Activated naive CD8-positive, alpha-beta T cell treated with anti-CD3 and anti-CD28 coated beads, Interleukin-2, amount 10 ng/mL, durations not matched to agents 7 days and 5 days (primary cell): ENCODE measurements at places on chromosomes 3 and 15.

- peak overlapping the region; percentile 79 for H3K27ac ChIP-seq
- peak overlapping the region; percentile 85 for H3K4me3 ChIP-seq
- peaks cover 70% of the 10 kb centered on the region for H3K4me1 ChIP-seq
- H3K27me3 ChIP-seq = no peaks in the 10 kb centered on the region
- DNase-seq = peak; percentile 77
Observed at GRCh38 chr3:52221563-52222318, 3.7 kb downstream of the TLR9 start.

DNA sequence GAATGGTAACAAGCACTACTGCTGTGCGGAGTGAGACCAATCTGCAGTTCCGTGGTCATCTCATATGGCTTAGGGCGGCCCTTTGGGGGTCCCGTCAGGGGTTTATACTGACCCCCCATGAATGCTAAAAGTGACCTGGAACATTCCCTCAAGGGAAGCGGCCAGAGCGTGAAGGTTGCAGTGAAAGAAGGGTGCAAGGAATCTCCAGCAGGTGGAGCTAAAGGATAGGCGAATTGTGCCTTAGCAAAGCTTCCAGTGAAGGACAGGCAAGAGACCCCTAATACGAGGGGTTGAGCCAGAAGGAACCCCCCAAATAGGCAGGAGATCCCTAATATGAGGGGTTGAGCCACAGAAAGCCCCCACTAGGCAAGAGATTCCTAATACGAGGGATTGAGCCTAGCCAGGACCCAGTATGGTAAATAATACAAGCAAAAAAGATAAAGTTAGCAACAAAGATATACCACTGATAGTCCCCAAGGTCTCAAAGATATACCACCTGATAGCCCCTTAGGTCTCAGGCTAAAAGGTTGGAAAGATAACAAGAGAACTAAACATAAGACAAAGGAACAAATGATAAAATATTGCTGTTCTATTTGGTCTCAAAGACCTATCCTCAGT lies 32.8 kb downstream of the ZNF589 start:
- DNase-seq = peak; percentile 48
- H3K27me3 ChIP-seq = no peaks in the 10 kb centered on the region
- peaks cover 13% of the 10 kb centered on the region for H3K36me3 ChIP-seq
- no peak overlapping the region for H3K27ac ChIP-seq
- no peak overlapping the region for H3K4me3 ChIP-seq

DNA sequence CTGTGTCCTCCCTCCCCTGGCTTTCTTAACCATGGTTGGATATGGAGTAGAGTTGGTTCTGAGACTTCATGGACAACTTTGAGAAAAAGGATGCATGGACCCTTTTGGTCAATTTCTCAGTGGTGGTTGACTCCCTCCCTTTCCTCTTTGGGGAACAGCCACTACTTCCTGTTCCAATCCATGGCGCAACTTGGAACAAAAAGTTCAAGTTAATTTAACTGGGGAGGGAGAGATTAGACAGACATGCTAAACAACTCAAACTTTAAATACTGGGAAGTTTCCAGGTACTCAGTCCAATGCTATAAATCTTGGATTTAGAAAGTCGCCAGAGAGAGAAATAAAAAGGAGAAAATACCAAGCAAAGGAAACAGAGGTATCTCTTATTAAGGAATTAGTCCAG lies 202.2 kb downstream of the PDZRN3 start:
- DNase-seq = no peak
- no peaks in the 10 kb centered on the region for H3K4me1 ChIP-seq
- no peaks in the 10 kb centered on the region for H3K36me3 ChIP-seq
- H3K27ac ChIP-seq = no peak overlapping the region
- no peak overlapping the region for H3K4me3 ChIP-seq
- H3K27me3 ChIP-seq = peaks cover 5% of the 10 kb centered on the region

GRCh38 chr3:138202945-138203701 lies 16.0 kb downstream of the ARMC8 start:
- no peak overlapping the region for H3K4me3 ChIP-seq
- no peak for DNase-seq
- H3K36me3 ChIP-seq = peaks cover 25% of the 10 kb centered on the region
- H3K27me3 ChIP-seq = no peaks in the 10 kb centered on the region

GRCh38 chr15:77042955-77043920 lies 27.7 kb downstream of the TSPAN3 start:
- peak overlapping the region; percentile 44 for H3K27ac ChIP-seq
- peaks cover 66% of the 10 kb centered on the region for H3K36me3 ChIP-seq
- peaks cover 6% of the 10 kb centered on the region for H3K4me1 ChIP-seq
- no peaks in the 10 kb centered on the region for H3K27me3 ChIP-seq
- DNase-seq = no peak

GRCh38 chr15:27797765-27798164 lies 301.4 kb downstream of the OCA2 start:
- no peak overlapping the region for H3K4me3 ChIP-seq
- no peak overlapping the region for H3K27ac ChIP-seq
- no peaks in the 10 kb centered on the region for H3K4me1 ChIP-seq
- H3K36me3 ChIP-seq = no peaks in the 10 kb centered on the region

- no peak overlapping the region for H3K27ac ChIP-seq
- no peak overlapping the region for H3K4me3 ChIP-seq
- DNase-seq = peak; percentile 15
Observed at GRCh38 chr15:70050970-70051369, 46.7 kb downstream of the TLE3 start.

- no peaks in the 10 kb centered on the region for H3K36me3 ChIP-seq
- H3K4me1 ChIP-seq = peaks cover 8% of the 10 kb centered on the region
- no peak for DNase-seq
- H3K27ac ChIP-seq = no peak overlapping the region
Observed at GRCh38 chr15:57640930-57641682, 49.4 kb downstream of the MYZAP start.

DNA sequence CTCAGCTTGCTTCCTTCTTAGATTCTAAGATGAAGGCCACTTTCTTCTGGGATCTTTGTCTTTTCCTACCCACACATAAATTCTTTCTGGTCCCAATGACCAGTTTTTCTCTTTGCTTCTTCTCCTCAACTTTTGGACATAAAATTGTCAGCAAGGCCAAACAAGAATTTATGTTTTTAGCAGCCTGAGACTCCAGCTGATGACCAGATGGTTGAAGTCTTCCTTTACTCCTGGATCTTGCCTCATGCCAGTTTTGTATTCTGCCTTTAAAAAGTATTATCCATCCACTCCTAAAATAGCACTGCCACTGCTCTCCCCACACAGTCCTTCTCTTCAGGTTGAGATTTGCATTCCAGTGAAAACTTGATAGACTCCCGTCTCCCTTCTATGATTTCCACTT lies 236.0 kb downstream of the VPS13C start:
- H3K4me1 ChIP-seq = no peaks in the 10 kb centered on the region
- no peak overlapping the region for H3K27ac ChIP-seq
- no peak for DNase-seq
- peaks cover 20% of the 10 kb centered on the region for H3K27me3 ChIP-seq
- no peak overlapping the region for H3K4me3 ChIP-seq

DNA sequence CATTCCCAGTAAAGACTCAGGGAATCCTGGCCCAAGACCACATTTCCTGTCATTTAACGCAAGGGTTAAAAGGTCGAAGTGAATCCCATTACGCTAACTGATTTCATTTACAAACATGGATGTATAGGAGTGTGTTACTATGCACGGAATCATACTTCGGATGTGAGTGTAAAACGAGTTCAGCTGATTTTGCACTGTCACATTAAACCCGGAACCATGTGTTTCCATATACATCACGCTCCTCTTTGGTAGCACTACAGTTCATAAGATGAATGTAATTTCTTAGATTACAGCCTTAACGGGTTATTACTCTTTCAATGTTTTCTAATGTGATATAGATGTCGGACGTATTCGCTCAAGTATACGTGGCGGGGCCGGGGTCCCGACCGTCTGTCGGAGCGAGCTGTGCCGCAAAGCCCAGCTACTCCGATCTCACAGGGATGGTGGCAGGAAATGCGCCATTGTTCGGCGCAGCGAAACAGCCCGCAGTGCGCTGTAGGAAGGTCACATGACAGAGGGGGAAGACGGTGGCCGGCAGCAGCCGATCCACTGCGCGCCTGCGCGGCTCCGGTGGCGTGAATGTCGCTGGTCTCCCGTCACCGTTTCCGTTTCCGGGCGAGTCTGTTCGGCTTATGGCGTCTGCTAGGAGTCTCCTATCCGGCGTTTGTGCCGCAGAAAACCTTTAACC lies 97.3 kb downstream of the NPAP1 start:
- peak; percentile 79 for DNase-seq
- peaks cover 3% of the 10 kb centered on the region for H3K4me1 ChIP-seq
- H3K36me3 ChIP-seq = no peaks in the 10 kb centered on the region
- no peaks in the 10 kb centered on the region for H3K27me3 ChIP-seq
- H3K27ac ChIP-seq = peak overlapping the region; percentile 99

- no peak for DNase-seq
- H3K4me3 ChIP-seq = no peak overlapping the region
Observed at GRCh38 chr3:12396471-12396870, 87.8 kb upstream of the TSEN2 start.

DNA sequence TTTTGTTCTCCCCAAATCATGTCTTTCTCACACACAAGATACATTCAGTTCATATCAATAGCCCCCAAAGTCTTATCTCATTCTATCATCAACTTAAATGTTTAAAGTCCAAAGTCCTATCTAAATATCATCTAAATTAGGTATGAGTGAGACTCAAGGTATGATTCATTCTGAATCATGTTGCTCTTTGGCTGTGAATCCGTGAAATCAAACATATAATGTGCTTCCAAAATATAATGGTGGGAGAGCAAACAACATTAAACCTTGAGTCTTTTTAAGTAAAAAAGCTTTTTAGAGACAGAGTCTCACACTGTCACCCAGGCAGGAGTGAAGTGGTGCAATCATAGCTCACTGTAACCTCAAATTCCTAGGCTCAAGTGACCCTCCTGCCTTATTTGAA lies 139.1 kb downstream of the SAMMSON start:
- peaks cover 2% of the 10 kb centered on the region for H3K27me3 ChIP-seq
- DNase-seq = no peak
- no peaks in the 10 kb centered on the region for H3K4me1 ChIP-seq
- H3K36me3 ChIP-seq = no peaks in the 10 kb centered on the region
- H3K27ac ChIP-seq = no peak overlapping the region

DNA sequence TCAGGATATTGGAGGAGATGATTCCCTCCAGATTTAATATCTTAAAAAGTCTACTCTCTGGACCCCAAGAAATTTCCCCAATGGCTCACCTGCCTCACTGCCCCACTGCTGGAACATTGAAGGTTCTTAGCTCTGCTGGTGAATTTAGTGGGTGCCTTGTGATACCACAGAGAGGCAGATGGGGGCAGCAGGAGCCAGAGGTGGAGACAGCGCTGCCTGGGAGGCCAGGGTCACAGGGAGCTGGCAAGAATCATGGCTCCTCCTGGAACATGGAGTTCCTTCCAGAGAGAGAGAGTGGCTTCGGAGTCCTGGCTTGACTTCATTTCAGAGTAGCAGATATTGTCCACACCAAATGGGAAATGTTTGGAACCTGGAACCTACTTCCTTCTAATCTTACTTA lies 263.5 kb upstream of the CFAP20DC start:
- no peaks in the 10 kb centered on the region for H3K4me1 ChIP-seq
- peak; percentile 41 for DNase-seq
- no peaks in the 10 kb centered on the region for H3K36me3 ChIP-seq
- no peak overlapping the region for H3K4me3 ChIP-seq
- H3K27ac ChIP-seq = no peak overlapping the region

GRCh38 chr3:181930105-181930504 lies 218.4 kb downstream of the SOX2 start:
- H3K4me1 ChIP-seq = no peaks in the 10 kb centered on the region
- no peaks in the 10 kb centered on the region for H3K36me3 ChIP-seq
- no peak overlapping the region for H3K4me3 ChIP-seq
- H3K27me3 ChIP-seq = no peaks in the 10 kb centered on the region

GRCh38 chr3:130712718-130713423 lies 33.8 kb downstream of the PIK3R4 start:
- H3K27ac ChIP-seq = no peak overlapping the region
- peaks cover 30% of the 10 kb centered on the region for H3K36me3 ChIP-seq
- H3K4me1 ChIP-seq = peaks cover 4% of the 10 kb centered on the region

GRCh38 chr15:89613031-89613430 lies 37.8 kb downstream of the TICRR start:
- H3K27me3 ChIP-seq = no peaks in the 10 kb centered on the region
- H3K27ac ChIP-seq = no peak overlapping the region
- no peak for DNase-seq

GRCh38 chr15:43911235-43911781 lies 84.5 kb downstream of the WDR76 start:
- no peaks in the 10 kb centered on the region for H3K4me1 ChIP-seq
- H3K27me3 ChIP-seq = no peaks in the 10 kb centered on the region
- no peak overlapping the region for H3K4me3 ChIP-seq
- DNase-seq = no peak
- H3K36me3 ChIP-seq = no peaks in the 10 kb centered on the region
- H3K27ac ChIP-seq = no peak overlapping the region

- no peak overlapping the region for H3K27ac ChIP-seq
- no peaks in the 10 kb centered on the region for H3K27me3 ChIP-seq
- no peak overlapping the region for H3K4me3 ChIP-seq
- peaks cover 49% of the 10 kb centered on the region for H3K36me3 ChIP-seq
- peaks cover 11% of the 10 kb centered on the region for H3K4me1 ChIP-seq
Observed at GRCh38 chr15:49282366-49282765, 112.3 kb downstream of the GALK2 start.

DNA sequence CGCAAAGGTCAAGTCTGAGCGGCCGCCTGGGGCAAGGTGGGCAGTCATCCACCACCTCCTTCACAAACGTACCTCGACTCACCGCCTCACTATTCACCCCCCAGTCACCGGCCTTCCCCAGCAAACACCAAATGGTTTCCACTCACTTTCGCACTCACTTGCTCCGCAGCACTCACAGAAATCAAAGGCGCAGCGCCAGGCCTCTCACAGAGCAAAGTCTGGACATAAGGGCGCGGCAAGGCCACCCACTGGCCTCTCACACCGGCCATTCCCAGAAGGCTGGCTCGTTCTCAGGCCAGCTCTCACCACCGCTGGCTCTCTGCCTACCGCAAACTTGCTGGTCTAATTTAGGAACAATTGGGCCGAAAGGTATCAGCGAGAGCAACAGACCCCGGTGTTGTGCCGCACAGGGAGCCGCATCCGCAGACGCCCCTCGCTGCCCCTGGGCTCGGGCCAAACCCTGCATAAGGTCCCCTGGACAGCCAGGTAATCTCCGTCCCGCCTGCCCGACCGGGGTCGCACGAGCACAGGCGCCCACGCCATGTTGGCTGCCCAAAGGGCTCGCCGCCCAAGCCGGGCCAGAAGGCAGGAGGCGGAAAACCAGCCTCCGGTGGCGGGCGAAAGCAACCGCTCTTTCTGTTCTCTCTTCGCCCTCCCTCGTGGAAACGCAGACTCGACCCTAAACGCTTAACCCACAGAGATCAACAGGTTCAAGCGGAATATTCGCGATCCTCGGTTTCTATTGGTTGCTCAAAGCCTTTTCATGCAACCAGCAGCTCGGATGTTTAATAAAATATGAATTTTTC lies 2.9 kb downstream of the SHOX2 start:
- peaks cover 33% of the 10 kb centered on the region for H3K4me1 ChIP-seq
- H3K27me3 ChIP-seq = peaks cover 92% of the 10 kb centered on the region
- peak overlapping the region; percentile 55 for H3K4me3 ChIP-seq

DNA sequence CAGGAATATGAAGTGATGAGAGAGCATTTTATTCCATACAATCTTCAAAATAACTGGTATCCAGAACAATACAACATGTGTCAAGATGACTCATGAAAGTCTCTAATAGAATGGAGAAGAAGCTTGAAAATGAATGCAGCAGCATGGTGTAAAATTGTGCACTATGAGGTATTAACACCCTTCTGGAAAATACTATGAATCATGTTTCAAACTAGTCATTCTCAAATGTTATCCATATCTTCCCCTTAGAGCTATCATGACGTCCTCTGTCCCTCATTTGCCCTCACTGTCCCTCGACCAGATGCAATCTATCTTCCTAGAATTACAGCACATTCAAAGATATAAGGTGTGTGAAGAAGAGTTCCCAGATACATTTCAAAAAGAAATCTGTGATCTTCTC lies 198.2 kb downstream of the NECTIN3 start:
- no peak for DNase-seq
- H3K4me1 ChIP-seq = no peaks in the 10 kb centered on the region
- H3K36me3 ChIP-seq = peaks cover 11% of the 10 kb centered on the region
- H3K4me3 ChIP-seq = no peak overlapping the region
- H3K27me3 ChIP-seq = no peaks in the 10 kb centered on the region
- no peak overlapping the region for H3K27ac ChIP-seq
